Fibroblast of skin of left biceps (primary cell): ENCODE measurements at places on chromosomes 1 and 21.

DNA sequence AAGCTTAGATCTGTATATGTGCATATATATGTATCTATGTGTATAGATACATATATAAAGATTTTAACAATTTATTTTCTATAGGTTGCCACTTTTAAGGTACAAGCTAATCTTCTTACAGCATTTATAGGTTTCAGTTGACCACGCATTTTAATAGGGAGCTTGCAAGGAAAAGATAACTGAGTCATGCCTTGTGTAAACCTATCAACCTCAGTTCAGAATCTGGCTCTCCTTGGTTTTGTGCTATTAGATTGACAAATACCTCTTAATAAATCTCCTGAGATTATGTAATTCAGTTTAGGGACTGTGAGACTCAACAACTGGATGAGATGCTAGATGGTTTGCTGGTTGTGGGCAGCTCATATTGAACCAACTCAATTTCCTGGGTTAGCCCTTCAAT is 114.7 kb upstream of the SERBP1 start:
- DNase-seq = no peak

GRCh38 chr1:228735871-228736586 is 750 bp downstream of the RHOU start:
- DNase-seq = no peak

DNA sequence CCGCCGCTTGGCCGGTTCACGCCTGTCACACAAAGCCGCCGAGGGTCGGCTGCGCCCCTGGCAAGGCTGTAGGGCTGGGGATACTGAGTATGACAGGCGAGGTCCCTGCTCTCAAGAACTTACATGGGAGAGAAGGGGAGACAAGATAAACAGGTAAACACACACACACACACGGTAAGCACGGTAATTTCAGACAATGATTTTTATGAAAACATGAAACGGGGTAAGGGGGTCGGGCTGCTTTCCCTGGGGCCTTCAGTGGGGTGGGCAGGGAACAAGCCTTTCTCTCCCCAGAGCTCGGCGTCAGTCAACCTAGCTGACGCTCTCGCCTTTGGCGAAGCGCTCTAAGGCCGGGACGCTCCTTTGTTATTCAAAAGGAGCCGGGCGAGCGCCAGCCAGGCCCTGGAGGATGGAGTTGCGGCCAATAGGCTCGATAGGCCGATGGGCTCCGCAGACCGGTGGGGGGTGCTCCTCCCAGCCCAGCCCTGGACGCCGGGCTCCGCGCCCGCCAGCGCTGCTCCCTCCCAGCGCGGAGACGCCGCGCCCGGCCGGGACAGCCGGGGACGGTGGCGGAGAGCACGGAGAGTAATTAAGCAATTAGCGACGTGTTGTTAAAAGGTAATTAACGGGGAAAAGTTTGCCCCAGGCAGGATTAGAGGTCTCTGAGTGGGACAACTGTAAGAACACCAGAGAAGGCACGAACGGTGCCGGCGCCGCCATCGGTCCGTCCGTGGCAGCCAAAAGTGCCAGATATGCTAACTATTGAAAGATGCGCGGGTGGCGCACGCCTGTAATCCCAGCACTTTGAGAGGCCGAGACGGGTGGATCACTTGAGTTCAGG is 950 bp upstream of the INKA2 start:
- no peak for DNase-seq

DNA sequence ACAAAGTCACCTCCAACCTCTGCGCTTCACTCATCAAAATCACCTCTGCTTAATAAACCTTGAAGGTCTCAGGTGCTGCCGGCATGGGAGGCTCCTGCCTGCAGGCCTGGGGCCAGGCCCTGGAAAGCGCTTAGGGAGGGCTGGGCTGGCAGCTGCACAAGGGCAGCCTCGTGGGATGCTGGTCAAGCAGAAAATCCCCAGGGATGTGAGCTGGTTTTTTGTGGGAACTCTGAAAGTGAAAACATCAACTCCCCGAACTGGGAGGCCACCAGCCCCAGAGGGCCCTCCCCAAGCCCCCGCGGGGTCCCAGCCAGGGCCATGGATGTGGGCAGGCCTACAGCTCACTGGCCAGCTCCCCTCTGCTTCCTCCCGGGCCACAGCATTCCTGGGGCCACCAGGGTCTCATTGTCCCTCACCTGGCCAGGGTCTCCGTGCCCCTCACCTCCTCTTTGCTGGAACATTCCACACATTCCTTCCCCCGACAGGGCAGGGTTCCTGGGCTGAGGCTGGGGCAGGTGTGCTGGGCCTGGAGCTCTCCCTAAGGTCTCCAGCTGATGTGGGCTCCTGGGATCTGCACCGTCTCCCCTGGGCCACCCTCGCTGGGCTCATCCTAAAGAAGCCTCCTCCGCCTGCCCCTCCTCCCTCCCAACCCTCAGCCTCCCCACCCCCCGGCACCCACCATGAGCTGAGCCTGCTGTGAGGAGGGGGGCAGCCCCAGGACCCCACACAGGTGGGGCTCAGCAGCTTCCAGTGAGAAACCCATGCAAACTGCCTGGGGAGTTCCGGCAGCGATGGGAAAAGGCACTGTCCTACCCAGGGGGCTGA is 36.0 kb upstream of the POFUT2 start:
- DNase-seq = no peak

- DNase-seq = no peak
These were observed 192.8 kb upstream of the NR5A2 start for GRCh38 chr1:199834711-199835110.

DNA sequence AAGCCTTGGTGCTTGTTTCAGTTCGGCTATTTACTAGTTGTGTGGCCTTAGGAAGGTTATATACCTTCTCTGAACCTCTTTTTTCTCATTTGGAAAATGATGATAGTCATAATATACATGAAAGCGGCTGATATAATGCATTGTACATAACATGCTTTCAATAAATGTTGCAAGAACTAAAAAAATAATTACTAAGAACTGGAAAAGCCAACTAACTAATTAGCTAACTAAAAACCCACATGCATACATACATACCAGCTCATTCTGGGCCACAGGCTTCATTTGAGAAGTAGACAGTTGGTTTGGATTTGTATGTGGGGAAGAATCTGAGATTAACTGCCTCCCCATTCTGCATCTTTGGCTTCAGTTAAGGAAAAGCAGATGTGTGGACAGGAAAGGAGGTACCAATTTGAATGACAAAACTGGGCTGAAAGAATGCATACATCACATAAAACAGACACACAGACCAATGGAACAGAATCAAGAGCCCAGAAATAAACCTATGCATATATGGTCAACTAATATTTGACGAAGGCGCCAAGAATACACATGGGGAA is 217.9 kb downstream of the TM2D1 start:
- DNase-seq = no peak

- DNase-seq = no peak
These were observed 12.7 kb upstream of the RRP15 start for GRCh38 chr1:218272366-218272765.

DNA sequence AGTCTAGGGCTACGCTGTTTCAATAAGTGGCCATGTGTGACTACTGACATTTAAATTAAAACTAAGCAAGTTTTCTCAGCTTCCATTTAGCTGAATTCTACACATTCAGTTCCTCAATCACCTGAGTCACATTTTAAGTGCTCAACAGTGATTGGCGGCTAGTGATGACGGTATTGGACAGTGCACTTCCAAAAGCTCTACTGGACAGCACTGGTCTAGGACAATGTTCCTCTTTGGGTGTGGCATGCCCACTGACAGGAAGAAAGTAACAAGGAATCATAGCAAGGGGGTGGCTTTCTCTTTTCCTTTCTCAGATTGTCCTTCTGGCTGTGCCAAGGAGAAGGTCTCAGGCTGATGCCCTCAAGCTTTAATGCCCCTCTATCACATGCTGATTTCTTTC is 11.7 kb downstream of the IGSF21 start:
- DNase-seq = no peak

- no peak for DNase-seq
These were observed 542.0 kb downstream of the NUF2 start for GRCh38 chr1:163863731-163864130.

- no peak for DNase-seq
These were observed 5.2 kb upstream of the MR1 start for GRCh38 chr1:181028615-181029014.

GRCh38 chr1:205262731-205263171 is 35.0 kb downstream of the TMCC2 start:
- DNase-seq = no peak

DNA sequence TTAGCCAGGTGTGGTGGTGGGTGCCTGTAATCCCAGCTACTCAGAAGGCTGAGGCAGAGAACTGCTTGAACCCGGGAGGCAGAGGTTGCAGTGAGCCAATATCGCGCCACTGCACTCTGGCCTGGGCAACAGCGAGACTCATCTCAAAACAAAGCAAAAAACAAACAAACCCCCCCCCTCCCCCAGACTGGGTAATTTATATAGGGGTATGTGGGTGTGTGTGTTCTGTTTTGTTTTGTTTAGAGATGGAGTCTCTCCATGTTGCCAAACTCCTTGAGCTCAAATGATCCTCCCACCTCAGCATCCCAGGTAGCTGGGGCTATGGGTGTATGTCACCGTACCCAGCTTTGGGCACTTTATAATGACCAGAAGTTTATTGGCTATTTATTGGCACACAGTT is 73.6 kb downstream of the SLC27A3 start:
- no peak for DNase-seq

- DNase-seq = no peak
These were observed 83.0 kb upstream of the ATF3 start for GRCh38 chr1:212525479-212526110.

GRCh38 chr21:44418876-44419230 is 36.5 kb upstream of the LRRC3 start:
- DNase-seq = no peak

- no peak for DNase-seq
These were observed 249.3 kb downstream of the ZNF648 start for GRCh38 chr1:181812208-181812607.

- no peak for DNase-seq
These were observed 11.2 kb downstream of the CD46 start for GRCh38 chr1:207763091-207763490.

- DNase-seq = no peak
These were observed 118.8 kb downstream of the SIPA1L2 start for GRCh38 chr1:232511172-232511571.

GRCh38 chr1:238953448-238954010 is 432.8 kb upstream of the CHRM3 start:
- DNase-seq = no peak

- no peak for DNase-seq
These were observed 21.6 kb downstream of the URB1 start for GRCh38 chr21:32370998-32371766.

GRCh38 chr1:172408958-172409357 is 11.5 kb upstream of the C1orf105 start:
- no peak for DNase-seq

DNA sequence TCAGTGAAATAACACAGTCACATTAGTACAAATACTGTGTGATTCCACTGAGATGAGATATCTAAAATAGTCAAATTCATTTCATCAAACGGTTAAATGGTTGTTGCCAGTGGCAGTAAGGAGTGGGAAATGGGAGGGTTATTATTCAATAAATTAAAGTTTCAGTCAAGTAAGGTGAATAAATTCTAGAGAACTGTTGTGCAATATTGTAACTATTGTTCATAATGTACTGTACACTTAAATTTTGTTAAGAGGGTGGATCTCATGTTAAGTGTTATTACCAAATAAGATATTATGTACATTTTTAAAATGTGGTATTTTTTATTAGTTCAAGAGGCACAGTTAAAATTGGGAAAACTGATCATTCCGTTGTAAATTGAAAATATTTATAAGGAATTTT is 463.3 kb upstream of the BRINP3 start:
- no peak for DNase-seq
